NCI-H2107 (cell line): ENCODE measurements at places on chromosomes 2 and 18.
A peak's percentile ranks its signal among the peaks of the same experiment; 100 is the strongest.

GRCh38 chr2:232459419-232460035, 3.6 kb downstream of the ALPI start:
- DNase-seq = no peak

- DNase-seq = no peak
These were observed 46.2 kb upstream of the B3GNT2 start for GRCh38 chr2:62149708-62150107.

DNA sequence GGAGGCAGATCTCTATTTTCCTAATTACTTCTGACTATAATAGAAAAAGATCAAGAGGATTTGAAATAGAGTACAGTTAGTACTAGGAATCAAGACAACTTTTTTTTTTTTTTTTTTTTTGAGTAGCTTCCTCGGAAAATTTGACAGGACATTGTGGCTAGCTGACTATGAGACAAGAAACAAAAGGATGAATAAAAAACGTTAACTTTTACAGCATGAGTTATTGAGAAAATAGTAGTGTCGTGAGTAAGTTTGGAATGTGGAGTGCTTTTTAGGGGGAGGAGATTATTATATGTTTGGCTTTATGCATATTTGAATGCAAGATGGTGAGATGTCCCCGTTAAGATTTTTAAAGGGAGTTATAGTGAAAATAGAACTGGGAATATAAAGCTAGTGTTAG, 27.7 kb upstream of the CPS1 start:
- DNase-seq = no peak

DNA sequence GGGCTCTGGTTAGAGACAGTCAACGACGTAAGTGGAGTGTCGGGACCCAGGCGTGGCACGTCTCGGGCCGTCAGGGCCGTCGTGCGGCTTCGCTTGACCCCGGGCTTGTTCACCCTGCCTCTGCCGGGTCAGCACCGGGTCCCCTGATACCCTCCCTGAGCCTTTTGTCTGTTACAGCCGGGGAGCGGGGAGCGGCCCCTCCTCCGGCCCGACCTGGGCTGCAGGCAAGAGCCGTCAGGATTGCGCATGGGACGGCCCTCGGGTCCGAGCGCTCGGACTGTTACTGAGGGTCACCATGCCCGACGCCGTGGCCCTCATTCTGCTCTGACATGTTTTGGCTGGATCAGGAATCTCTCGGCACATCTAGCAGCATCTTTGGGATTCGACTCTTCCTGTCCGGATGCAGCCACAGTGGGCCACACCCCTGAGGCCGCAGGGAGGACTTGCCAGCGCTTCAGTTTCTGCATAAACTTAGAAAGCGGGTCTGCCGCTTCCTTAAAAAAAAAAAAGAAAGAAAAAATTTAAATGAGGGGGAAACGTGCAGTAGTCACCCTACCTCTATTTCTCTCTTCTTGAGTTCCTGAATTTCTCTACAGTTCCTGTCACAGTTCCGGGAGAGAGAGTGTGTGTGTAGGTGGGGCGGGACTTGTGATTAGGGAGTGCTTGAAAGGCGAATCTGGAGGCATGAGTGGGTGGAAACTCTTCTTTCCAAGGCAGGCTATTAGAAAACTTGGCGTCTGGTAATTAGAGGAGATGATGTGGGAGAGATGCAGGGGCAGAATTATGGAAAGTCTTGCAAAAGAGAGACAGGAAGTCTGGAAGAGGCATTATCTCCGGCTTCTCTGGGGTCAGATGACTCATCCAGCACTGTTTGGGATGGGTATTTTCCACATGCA, 909 bp downstream of the TMEM87B start:
- peak; percentile 32 for DNase-seq

DNA sequence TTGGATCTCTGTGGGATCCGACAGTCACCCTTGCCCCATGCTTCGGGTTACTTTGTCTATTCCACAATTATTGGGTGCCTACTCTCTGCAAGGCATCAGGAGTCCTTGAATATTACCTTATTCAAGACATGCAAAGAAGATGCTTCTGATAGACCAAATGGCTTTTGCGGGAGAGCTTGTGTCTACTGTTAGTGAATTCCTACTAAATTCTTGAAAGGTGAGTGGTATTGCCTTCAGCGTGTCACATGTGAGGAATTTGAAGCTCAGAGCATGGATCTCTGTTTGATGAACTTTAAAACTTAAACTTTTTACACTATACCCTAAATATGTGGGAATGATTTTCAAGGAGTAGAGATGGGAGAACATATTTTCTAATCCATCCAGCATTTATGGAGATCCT, 184.4 kb downstream of the LTBP1 start:
- DNase-seq = no peak

DNA sequence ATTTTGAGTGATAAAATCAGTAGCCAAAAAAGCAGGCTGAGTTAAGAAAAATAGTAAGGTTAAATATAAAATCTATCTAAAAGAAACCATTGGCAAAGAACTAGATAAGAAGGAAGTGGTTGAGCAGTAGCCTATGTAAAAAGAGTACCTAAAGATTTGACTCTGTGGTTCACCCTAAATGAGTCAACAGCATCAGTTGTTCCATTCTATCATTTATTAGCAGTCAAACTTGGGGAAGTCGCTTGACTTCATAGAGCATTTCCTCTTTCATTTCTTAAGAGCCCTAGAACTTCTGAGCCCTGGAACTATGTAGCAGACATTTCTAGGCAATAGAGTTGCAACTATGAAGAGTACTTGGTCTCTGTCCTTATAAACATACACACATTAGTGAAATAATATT, 381.7 kb downstream of the NUP35 start:
- no peak for DNase-seq

DNA sequence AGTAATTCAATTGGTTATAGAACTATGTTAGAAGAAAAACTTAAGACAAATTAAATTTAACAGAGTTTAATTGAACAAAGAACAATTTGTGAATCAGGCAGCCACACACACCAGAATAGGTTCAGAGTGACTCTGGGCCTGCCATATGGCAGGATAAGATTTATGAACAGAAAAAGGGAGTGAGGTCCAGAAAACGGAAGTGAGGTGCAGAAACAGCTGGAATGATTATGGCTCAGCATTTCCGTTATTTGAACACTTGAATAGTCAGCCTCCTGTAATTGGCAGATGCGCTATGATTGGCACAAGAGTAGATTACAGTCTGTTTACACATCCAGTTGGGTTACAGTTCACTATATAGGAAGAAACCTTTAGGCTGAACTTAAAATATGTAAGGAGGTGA, 99.0 kb downstream of the MBD2 start:
- no peak for DNase-seq

DNA sequence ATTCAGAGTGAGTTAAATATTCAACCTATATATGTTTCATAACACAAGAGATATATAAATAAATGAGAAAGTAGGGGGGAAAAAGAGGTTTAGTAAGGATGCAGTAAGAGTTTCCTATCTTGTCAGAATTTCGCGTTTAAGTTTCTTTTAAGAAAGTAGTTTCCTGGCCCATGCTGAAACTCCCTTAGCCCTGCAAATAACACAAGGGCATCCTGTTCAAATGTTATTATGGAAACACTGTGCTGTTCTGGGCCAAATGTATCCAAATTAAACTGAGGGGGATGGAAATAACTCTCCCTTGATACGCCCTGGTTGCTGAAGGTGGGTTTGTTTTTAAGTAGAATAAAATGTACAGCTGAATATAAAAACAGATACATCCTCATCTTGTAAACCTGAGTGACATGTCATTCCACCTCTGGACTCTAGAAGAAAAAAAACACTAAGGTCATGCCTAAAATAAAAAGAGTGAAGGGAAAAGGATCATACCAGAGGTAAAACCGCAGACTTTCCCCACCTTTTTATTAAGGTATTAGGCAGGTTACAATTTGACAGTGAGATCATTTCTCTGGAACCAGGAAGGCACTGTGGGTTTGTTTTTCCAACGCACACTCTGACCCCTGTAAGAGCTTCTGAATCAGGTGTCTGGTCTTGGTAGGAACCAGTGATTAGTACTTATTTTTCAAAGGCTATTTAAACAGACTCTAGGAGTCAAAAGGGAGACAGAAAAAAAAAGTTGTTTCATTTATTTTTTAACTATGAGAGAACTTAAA, 16.7 kb downstream of the BCL2 start:
- no peak for DNase-seq

GRCh38 chr2:188576651-188577050, 285.0 kb downstream of the GULP1 start:
- DNase-seq = no peak

DNA sequence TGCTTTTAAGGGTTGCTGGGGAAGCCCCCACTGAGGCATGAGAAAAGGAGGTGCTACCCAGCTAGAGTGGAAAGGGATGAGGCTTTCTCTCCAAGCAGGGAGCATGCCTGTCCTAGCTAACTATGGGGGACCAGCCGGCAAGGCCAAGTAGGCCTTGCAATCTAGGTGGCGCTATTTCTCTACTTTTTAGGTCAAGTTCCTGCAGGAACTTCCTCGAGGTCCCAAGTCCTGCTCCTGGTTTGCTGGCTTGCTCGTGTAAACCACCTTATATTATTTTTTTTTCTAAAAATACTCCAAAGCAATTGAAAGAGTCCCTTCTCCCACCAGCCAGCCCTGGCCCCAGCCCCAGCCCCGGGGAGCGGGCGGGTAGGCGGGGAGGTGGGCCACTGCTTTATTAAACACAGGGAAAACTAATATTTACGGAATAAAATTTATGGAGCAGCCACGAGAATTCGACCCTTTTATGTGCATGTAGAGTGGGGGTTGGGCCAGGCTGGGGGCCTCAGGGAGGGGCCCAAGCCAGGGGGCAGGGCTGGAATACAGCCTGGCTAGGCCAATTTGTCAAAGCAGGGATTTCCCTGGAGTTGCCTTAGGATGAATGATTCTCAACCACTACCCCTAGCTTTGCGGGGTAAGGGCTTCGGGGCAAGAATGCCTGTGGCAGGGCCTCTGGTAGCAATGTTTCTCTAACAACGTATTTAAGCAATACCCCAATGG, 12.8 kb upstream of the IHH start:
- no peak for DNase-seq

GRCh38 chr2:206031950-206032567, 53.9 kb downstream of the INO80D start:
- no peak for DNase-seq

GRCh38 chr18:37394610-37394965, 171.0 kb downstream of the CELF4 start:
- DNase-seq = no peak

- DNase-seq = no peak
These were observed 38.0 kb upstream of the GPD2 start for GRCh38 chr2:156398176-156398575.

GRCh38 chr2:72921088-72921851, 4.0 kb downstream of the EMX1 start:
- DNase-seq = no peak

GRCh38 chr2:8067784-8068336, 614.0 kb upstream of the ID2 start:
- no peak for DNase-seq

- no peak for DNase-seq
These were observed 954.1 kb downstream of the DSC3 start for GRCh38 chr18:30088238-30089015.

- no peak for DNase-seq
These were observed 33.4 kb downstream of the UGP2 start for GRCh38 chr2:63875131-63875527.

DNA sequence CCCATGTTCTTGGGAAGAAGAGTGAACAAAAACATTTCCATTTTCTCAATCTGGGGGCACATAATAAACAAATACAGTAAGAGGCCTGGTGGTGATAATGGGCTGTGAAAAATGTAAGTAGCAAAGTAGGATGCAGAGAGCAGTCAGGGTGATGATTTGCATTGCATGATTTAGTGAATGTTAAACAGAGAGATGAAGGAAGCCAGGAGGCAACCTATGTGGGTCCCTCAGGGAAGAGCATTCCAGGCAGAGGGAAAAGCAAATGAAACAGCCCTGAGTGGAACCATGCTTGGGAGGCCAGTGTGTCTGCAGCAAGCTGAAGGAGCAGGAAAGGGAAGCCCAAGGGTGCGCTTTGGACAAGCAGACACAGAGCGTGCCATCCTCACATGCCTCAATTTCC, 5.4 kb downstream of the VIT start:
- DNase-seq = no peak

GRCh38 chr2:219081096-219081495, 20.4 kb upstream of the IHH start:
- no peak for DNase-seq

- no peak for DNase-seq
These were observed 47.9 kb downstream of the HADHB start for GRCh38 chr2:26292646-26293045.

DNA sequence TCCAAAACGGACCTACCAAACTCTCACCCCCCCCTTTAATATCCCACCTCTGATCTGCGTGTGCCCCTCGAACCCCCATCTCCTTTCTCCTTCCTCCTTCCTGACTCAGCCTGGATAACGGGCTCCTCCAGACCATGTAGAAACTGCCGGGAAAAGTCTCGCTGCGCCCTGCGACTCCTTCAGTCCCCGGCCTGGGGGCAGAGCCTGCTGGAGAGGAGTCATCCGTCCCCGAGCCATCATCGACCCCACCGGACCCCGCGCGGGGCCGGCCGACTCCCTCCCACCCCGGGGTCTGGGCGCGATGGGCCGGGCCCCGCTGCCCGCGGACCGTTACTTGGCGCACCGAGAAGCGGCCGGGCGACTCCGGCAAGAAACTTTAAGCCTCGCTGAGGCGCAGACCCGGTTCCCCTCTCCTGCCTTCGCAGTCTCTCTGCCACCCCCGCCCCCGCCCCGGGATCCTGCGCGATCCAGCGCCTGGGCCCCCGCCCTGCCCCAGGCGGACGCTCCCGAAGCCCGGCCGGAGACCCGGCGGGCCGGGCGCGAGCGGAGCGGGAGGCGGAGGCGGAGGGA, 3.4 kb downstream of the ZEB2 start:
- DNase-seq = no peak

- no peak for DNase-seq
These were observed 23.3 kb downstream of the PLEK start for GRCh38 chr2:68388358-68388757.

- DNase-seq = no peak
These were observed 130.1 kb upstream of the EFEMP1 start for GRCh38 chr2:56053679-56054078.

DNA sequence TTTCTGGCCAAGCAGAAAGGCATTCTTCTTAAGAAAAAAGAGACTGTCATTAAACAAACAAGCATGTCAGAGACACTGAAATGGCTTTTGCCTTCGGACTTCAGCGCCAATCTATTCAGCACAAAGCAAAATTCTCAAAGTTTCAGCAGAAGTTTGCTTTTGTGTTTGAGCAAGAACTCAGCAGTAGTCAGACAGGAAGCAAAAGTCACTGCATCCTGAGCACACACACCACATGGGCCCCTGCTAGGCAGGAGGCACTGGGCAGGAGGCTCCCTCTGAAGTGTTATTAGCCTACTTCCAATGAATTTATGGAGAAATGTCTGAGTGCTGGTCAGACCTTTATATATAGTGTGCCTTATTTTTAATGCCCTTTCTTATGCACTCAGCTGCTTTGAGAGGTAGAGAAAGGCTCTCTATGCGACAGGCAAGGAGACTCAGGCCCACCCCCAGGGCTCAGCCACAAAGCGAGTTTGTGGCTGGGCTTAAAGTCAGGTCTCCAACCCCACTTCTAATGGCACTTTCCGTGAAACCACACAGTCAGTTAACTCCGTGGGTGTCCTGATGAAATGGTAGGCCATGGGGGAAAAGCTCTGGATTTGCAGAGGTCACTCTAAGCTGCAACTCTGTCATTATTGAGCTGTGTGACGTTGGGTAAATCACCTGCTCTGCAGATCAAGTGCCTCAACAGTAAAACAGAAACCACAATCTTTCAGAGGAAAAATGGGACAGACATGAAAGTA, 161.0 kb upstream of the TMEM200C start:
- DNase-seq = no peak

- no peak for DNase-seq
These were observed 1.5 kb downstream of the AP1S3 start for GRCh38 chr2:223835701-223836532.

- DNase-seq = no peak
These were observed 53.9 kb downstream of the ANKRD44 start for GRCh38 chr2:197256547-197257170.

GRCh38 chr18:55790296-55790695, 202.3 kb upstream of the TCF4 start:
- no peak for DNase-seq
